Activated T-cell treated with anti-CD3 and anti-CD28 coated beads, Interleukin-2, amount 50 U/mL, for 24 hours (primary cell): ENCODE measurements at places on chromosomes 5 and 9.

DNA sequence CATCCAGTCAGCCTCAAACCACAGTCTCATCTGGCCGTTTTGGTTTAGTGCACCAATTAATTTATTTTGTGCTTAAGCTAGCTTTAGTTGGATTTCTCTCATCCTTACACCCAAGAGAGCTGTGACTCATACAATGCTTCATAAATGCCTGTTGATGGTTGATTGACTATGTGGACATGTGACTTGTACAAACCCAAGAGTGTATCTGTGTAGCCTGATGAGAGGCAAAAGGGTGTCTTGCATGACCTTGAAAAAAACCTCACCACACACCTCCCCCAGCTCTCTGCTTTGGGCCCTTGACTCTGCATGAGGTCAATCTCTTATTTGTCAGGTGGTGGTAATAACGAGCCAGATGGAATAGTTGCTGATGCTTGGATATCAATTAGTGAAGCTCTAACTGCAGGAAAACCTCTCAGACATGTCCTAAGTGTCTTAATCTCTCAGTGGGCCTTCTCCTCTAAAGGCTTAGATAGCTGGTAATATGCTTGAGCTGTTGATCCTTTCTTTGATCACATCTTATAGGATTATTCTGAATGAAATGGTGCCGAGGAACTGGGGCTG is 10.6 kb upstream of the GLRA1 start:
- no peak for DNase-seq

- DNase-seq, result peak; percentile 57
Measured at GRCh38 chr5:39164016-39164415, 55.3 kb downstream of the FYB1 start.

- DNase-seq, result no peak
Measured at GRCh38 chr9:20925256-20926045, 106.0 kb downstream of the HACD4 start.

GRCh38 chr9:129558551-129559505 is 62.1 kb downstream of the C9orf50 start:
- no peak for DNase-seq

DNA sequence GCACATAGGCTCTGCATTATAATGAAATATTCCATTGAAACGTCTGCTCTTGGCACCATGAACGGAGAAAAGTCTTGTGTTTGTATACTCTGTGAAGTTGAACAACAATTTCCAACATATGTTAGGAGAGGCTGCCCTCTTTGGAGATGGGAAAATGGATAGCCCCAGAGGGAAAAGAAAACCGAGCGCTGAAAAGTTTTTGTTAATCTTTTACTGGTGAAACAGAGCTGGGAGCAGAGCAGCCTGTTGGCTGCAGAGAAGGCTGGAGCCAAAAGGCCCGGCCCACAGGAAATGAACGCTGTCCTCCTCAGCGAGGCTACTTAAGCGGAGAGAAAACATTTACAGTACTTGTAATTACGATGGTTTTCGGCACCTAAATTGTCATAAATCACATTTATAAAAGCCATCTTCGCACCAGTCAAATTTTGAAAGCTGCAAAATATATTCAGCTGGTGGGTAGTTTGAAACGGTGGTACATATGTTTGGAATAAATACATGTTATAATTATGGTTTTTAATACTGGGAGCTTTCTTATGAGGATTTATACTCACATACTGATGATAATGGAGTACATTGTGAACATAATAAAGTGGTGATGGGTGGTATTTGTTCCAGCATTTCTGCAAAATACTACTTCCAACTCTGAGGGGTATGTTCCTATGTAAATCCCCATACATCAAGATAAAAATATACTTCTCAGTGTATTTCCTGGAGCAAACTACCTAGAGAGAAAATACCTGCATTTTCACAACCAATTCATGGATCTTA is 129.6 kb upstream of the CNTLN start:
- no peak for DNase-seq
